CD4-positive, alpha-beta T cell treated with Interleukin-10 for 1 hour (primary cell): ENCODE measurements at places on chromosomes 12 and 14.

GRCh38 chr14:61288228-61288627 is 7.1 kb upstream of the TMEM30B start:
- no peak for DNase-seq

- DNase-seq: no peak
Observed at GRCh38 chr14:42421377-42422078, 814.9 kb downstream of the LRFN5 start.

- DNase-seq: no peak
Observed at GRCh38 chr12:84336231-84336630, 576.4 kb downstream of the SLC6A15 start.

- no peak for DNase-seq
Observed at GRCh38 chr14:51726166-51726899, 74.6 kb downstream of the FRMD6 start.

DNA sequence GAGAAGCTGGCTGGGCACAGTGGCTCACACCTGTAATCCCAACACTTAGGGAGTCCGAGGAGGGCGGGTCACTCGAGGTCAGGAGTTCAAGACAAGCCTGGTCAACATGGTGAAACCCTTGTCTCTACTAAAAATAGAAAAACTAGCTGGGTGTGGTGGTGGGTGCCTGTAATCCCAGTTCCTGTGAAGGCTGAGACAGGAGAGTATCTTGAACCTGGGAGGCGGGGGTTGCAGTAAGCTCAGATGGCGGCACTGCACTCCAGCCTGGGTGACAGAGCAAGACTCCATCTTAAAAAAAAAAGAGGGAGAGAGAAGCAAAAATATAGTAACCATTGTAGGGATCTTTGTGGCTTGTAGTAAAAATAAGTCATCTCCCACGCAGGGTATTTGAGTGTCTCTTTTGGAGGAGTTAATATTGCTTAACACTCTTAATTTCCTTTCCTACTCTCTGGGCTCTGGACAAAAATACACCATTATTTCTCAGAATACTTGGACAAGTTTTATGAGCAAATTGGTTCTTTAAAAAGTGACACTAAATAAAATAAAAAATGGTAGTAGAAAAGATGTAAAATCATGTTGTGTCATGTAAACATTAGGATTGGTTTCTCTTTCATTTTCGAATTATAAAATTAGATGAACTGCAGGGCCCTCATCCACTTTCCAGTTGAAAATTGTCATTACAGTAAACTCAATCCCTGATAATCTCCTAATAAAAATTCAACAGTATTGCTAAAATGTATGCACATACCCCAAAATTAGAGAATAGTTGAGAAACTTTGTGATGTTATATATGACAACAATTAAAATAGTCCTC is 61.1 kb upstream of the C12orf71 start:
- DNase-seq: no peak

DNA sequence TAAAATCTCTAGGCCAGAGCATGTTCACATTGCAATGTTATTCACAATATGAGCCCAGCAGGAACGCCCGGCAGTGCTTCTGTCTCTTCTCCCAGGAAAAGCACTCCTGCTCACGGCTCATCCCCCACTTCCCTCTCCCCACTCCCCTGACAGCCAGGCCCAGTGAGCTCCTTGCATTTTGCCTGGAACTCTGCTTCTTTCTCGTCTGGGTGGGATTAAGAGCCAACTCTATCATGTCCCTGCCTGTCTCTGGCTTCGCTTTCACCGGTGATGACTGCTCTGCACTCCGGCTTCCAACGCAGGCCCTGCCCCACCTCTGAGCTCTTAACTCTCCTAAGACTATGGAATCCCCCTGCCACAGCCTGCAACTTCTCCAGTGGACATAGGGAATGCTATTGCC is 2.5 kb downstream of the PLEK2 start:
- no peak for DNase-seq

DNA sequence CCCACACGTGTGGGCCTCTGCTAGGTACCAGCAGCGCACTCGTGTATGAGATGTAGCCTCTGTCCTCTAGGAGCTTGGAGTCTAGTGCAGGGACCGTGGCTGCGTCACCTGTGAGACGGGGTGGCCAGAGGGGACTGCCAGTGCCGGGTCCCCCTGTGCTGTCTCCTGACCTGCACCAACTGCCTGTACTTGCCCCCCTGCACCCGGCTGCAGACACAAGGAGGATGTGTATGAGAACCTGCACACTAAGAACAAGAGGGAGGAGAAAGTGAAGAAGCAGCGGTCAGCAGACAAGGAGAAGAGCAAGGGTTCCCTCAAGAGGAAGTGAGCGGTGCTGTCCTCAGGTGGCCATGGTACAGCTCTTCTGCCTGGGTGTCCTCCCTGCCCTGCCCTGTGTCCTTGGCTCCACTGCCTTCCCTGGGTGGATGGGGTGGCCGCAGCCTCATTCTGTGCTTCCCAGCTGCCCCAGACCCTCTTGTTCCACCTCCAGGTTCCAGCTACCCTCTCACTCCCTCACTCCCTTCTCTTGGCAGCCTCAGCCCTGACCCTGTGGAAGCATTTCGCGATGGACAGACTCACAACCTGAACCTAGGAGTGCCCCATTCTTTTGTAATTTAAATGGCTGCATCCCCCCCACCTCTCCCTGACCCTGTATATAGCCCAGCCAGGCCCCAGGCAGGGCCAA is 9.6 kb downstream of the PTPN6 start:
- DNase-seq: peak; percentile 60

- DNase-seq: no peak
Observed at GRCh38 chr12:105428793-105429395, 98.4 kb downstream of the C12orf75 start.

DNA sequence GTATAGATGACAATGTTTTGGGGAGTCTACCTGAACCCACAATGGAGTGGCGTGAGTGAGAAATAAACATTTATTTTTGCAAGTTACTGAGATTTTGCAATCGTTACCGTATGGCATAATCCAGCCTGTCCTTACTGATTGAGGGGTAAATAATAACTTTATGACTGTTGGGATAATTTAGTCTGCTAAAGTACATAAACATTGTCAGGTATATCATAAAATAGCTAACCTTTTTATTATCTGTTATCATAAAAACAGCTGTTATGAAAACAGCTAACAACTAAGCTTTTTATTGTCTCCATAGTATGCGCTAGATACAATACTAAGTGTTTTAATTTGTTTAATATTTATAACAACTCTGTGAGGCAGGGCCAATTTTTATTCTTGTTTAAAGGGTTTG is 10.3 kb downstream of the ACSS3 start:
- no peak for DNase-seq

GRCh38 chr12:11863478-11863906 is 207.2 kb upstream of the BCL2L14 start:
- DNase-seq: no peak

GRCh38 chr14:79938185-79938584 is 273.1 kb downstream of the DIO2 start:
- DNase-seq: no peak

GRCh38 chr12:122838841-122839240 is 3.6 kb downstream of the HIP1R start:
- no peak for DNase-seq

GRCh38 chr14:36226164-36226563 is 49.6 kb upstream of the PTCSC3 start:
- DNase-seq: no peak

- no peak for DNase-seq
Observed at GRCh38 chr12:2356601-2357125, 303.9 kb downstream of the CACNA1C start.

DNA sequence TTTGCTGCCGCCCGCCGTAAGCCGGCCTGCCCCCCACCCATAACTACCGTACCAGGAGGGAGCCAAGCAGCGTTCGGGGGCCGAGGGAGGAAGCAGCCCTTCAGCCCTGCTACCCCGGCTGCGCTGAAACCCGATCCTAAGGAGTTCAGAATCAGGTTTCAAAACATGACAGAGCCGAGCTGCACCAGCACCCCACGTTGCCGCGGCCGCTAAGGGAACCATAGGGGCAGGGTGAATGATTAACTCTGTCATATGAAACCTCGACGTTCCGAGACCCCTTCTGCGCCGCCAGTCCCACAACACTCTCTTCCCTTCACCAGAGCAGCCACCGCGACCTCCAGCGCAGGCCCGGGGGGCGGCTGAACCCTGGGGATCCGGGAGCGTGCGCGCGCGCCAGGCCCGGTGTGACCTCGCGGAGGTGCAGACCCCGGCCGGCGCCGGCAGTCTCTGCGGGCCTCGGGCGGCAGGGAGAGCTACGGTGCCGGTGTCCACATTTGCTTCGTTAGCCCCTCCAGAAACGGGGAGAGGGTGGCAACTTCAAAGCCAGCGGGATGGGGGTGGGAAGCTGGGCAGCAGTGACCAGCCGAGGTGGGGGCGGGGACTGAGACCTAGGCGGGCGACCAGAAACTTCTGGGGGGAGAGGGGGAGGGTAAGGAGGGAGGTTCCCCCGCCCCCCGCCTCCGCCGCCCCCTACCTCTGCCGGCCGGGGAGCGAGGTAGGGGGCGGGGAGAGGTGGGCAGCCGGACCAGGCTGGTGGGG is 1.6 kb downstream of the SIX4 start:
- no peak for DNase-seq
